ENCODE measurements at places on chromosomes 3 and 15.

GRCh38 chr15:28082891-28083684, 16.0 kb downstream of the OCA2 start:
- DNase-seq: no peak

DNA sequence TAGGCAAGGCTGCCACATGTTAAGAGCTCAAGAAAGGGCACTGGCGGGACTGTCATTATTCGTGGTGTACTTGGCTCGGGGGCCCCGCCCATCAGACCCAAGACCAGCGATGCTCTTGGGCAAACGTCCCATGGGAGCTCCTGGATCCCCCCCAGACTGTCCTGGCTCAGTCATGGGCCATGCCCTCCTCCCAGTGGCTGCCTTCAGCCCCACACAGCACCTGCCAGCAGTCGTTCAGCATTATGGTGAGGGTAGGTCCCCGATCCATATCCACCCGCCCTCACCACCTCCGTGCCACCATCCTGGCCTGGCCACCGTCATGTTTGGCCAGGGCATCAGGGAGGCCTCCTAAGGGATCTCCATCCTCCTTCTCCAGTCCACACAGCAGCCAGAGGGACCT, 51.4 kb upstream of the IQSEC1 start:
- DNase-seq: no peak

- no peak for DNase-seq
Measured at GRCh38 chr3:48516571-48516970, 12.6 kb upstream of the SHISA5 start.

GRCh38 chr3:14816359-14816758, 2.4 kb upstream of the FGD5 start:
- DNase-seq: no peak

DNA sequence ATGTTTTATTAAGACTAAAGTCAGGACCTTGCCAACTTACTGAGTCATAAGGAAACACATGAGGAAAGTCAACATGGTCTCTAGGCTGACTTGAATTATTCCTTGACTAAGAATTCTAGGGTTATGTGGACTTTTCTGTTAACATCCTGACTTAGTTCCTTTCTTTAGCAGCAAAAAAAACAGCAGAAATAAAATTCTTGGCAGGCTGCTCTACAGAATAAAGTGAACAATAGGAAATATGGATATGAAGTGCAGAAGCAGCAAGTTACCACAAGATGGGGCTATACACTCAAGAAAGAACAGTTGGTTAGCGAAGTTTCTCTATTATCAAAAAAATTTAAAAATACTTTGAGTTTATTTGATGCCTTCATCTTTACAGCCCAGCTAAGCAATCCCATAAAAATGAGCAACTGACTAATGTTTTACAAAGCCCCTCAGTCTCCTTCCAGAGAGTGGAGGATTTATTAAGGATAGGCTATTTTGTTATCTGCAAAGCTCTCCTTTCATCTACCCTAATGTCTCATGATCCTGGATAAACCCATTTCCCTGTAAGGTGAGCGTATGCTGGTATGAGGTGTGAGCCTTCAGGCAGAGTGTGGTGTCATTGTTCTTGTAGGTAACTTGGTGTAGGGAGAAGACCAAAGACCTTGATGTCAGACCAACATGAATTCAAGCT, 23.1 kb upstream of the MCCC1 start:
- no peak for DNase-seq

- no peak for DNase-seq
Measured at GRCh38 chr15:39125904-39126303, 455.0 kb upstream of the THBS1 start.
